ENCODE measurements at places on chromosomes 3 and 15.

GRCh38 chr3:127903611-127904375, 11.2 kb upstream of the KBTBD12 start:
- no peak for DNase-seq

GRCh38 chr3:109154979-109155378, 18.5 kb downstream of the C3orf85 start:
- DNase-seq = no peak

DNA sequence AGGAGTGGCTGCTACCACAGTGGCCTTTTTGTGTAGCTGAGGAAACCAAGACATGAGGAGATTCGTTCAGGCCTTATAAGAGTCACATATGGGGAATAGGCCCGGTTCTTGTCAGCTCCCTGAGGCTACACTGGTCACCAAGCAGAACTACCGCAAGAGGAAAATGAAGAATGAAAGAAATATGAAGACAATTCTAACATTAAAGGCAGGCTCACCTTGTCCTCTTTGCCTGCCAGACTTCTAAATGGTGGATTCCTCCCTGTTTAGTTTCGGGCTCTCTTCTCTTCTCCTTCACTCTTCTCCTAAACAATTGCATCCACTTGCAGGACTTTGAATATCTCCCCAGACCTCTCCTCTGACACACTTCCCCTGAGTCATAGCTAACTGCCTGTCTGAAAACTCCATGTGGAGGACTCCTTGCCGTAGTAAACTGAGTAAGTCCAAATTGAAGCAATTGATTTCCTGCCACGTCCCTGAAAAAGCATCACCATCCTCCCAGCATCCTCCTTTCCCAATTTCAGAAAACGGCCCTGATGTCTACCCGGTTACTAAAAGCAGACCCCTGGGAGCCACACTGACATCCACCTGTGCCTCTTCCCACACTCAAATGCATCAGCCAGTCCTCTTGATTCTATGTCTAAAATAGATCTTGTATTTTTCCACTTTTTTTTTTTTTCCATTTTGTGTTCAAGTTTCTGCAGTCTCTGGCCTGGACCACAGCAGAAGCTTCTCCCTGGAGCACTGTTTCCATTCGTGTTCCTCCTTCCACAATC, 30.3 kb upstream of the VEPH1 start:
- no peak for DNase-seq

- no peak for DNase-seq
Observed at GRCh38 chr15:31195871-31196270, 94.3 kb upstream of the TRPM1 start.

DNA sequence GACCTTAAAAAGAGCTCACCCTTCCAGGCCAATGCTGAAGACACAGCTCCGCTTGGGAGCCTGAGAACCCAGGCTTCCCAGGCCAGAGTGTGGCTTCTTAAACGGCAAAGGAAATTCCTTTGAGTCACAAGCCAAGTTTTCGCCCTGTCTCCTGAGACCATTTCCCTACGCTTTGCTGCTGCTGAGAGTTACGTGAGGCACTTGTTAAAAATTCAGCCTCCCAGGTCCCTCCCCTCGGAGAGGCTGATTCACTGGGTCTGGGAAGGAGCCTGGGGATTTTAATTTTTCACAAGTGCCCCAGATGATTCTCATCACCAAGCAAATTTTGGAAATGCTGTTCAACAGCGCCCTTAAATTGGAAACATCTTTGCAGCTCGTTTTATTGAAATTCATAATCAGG, 25.5 kb downstream of the RLBP1 start:
- no peak for DNase-seq

- no peak for DNase-seq
Observed at GRCh38 chr3:62084558-62084957, 288.8 kb downstream of the FEZF2 start.

GRCh38 chr15:50116477-50116876, 2.6 kb downstream of the ATP8B4 start:
- no peak for DNase-seq

- DNase-seq = no peak
Observed at GRCh38 chr3:54661151-54661550, 266.7 kb downstream of the LRTM1 start.

DNA sequence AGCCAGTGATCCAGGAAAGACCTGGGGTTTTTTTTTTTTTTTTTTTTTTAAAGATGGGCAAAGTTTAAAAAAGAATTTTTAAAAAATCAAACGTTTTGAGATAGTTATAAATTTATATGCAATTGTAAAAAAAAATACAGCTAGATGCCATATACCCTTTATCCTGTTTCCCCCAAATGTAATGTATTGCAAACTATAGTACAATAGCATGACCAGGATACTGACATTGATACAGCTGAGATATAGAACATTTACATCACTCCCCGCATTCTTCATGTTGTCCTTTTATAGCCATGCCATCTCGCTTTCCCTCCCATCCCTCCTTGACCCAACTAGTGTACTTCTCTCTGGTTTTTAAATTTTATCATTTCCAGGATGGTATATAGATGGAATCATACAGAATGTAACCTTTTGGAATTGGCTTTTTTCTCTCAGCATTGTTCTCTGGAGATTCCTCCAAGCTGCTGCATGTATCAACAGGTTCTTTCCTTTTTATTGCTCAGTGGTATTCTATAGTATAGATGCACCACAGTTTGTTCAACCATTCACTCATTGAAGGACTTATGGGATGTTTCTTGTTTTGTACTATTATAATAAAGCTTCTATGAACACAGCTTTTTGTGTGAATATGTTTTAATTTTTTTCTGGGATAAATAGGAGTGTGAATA, 104.9 kb downstream of the CGNL1 start:
- DNase-seq = no peak

DNA sequence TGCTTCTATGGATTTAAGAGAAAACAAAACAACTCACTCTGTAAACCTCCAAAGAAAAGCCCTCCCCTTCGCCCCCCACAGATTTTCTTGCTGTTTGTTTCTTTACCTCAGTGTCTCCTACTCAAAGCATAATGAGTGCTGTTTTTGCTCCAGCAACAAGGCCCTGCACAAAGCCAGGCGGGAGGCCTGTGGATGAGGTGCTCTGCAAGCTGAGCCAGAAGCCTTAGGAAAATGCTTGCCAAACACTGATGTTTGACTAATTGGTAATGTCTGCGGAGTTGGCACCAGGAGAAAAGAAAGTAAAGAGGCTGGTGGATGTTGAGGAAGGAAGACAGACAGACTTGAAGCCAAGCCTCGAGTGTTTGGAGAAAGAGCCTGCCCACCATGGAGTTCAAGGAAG, 99.7 kb downstream of the RARB start:
- no peak for DNase-seq

DNA sequence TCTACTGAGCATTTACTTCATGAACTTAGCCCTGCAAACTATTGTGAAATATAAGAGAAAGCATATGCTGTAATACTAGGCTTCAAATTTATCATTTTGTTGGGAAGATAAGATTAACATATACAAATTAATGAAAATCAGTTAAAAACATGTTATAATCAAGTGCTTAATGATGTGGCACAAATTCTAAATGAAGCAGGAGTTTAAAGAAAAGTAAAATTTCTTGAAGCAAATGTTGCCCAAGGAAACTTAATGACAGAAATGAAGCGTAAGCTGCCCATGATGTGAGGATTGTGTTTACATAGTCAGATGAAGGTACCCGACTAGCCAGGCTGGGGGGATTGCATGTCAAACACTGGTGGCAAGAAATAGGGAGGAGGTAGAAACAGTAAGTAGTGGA, 103.1 kb upstream of the GAP43 start:
- no peak for DNase-seq

- DNase-seq = no peak
Observed at GRCh38 chr15:71362987-71363968, 248.0 kb downstream of the THSD4 start.

DNA sequence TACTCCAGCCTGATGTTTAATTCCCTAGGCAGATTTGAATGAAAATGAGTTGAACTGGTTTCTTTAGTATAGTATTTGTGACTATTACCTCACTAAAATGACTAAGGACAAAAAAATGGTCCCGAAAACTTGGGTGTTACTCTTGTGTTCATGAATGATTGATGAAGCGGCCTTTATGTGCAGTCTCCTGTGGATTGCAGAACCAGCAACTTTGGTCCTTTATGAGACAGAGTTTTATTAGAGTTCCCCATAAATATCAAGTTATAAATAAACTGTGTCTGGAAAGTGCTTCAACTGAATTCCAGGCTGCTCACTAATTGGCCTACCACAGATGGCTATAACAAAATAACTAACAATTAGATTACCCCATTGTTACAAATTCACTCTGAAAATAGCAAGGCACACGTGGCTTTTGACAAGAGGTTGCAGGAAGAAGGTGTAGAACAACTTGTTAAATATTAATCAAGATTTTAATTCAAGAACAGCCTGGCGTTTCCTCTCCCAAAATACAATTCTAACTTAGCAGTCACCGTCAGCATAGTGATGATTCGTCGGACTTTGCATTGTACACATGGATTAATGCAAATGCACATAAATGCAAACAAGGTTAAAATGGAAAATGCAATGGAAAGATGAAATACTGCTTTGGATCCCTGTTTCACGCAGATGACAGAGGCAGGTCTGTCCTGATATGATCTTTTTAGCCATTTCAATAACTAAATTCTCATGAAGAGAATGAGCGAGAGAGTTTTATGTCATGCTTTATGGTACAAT, 567.3 kb upstream of the ZNF717 start:
- DNase-seq = no peak

GRCh38 chr3:42067326-42067725, 23.8 kb upstream of the TRAK1 start:
- no peak for DNase-seq

DNA sequence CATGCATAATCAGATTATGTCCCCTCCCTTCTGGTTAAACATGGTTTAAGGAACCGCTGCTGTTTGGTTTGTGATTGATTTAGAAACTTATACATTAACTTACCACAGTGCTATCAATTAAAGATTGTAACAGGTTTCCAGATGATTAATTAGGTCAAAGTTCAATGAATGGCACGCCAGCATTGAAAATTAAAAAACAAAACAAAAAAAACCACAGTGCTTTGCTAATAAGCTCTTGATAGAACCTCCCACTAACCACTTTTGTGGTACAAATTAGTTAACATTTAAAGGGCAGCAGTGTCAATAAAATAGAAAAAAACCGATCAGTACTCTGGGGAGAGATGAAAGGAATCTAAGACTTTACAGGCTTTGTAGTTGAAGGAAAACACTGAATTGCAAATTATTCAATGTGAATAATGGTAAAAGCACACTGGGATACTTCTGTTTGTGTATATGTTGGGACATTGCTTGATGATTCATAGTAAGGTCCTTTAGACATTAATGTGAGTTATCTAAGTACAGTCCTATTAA, 7.6 kb upstream of the C3orf38 start:
- DNase-seq = no peak

- DNase-seq = no peak
Observed at GRCh38 chr3:34155666-34156065, 357.2 kb downstream of the PDCD6IP start.

DNA sequence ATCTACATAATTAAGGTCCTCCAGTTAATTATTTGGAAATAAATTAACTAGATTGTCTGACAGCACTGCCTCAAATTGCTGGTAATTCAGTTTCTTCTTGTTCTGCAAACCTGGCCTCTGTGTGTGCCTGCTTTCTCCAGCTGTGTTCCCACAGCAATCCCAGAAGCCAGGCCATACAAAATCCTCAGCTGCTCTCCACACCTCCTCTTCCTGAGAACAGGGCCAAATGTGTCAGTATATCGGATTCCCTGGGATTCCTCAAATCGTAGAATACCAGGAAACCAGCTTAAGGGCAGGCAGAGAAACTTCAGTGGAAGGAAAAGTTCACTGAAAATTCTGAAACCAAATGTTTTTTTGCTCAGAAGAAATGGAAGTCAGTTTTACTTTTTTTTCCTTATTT, 261.4 kb downstream of the ZMAT3 start:
- no peak for DNase-seq

DNA sequence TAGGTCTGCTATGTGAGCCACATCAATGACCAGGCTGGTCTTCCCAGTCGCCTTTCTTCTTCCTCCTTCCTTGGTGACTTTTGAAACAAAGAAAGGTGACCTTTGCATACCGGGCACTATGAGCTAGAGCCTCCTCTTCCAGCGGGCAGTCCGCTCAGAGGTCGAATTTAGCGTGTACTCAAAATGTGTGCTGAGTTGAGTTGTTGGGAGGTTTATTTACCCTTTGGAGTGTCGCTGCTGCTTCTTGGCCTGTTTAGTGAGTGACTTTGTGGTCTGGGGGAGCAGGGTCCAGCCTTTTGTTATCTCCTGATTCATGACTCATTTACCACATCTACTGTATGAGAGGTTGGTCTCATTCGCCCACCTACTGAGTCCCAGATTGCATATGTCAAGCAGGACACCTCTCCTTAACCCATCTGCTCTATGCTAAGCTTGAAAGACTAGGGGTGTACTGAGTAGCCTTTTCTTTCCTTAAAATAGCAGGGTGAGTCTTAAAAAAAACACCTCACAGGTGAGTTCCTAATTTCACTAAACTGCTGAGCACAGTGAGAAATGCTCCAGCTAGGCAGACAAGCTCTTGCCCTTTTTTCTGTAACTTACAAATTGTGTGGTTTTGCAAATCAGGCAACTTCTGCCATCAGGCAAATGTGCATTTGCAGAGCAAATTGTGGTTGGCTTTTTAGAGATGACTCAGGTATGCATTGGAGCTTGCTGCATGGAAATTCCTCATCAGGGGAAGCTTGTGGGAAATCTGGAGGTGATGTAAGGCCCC, 3.2 kb upstream of the SIAH2 start:
- no peak for DNase-seq

DNA sequence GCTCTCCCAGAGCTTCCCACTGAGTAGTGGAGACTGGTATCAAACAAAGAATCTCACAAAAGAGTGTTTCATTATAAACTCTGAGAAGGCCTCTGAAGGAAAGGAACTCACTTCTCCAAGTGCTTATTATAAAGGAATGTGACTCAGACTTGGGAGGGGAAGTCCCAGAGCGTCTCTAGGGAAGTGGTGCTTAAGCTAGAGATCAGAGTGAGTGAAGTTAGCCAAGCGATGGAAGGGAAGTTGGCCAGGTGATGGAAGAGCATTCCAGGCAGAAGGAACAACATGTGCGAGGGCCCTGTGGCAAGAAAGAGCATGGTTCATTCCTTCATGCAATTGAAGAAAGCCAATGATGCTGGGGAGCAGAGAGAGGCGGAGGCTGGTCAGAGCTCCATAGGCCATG, 2.3 kb downstream of the XYLB start:
- no peak for DNase-seq

- no peak for DNase-seq
Observed at GRCh38 chr15:71611553-71612396, 198.6 kb upstream of the NR2E3 start.

GRCh38 chr3:125108833-125109535, 53.2 kb upstream of the HEG1 start:
- no peak for DNase-seq

DNA sequence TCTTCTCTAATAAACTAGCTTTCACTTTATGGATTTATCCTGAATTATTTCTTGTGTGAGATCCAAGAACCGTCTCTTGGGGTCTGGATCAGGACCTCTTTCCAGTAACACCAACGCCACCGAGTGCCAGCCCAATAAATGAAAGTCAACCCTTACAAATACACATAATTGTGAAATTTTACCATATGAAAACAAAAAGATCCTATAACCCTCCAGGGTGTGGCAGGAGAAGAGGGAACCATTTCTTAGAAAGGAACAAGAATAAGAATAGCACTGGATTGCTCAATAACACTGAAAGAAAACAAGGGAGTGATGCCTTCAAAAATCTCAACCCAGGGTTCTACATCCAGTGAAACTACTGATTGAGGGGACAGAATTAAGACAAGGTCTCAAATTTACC, 51.6 kb upstream of the ACKR4 start:
- no peak for DNase-seq
